ENCODE measurements at places on chromosomes 4 and X.

- DNase-seq: no peak
Observed at GRCh38 chr4:68082758-68083157, 46.9 kb downstream of the TMPRSS11F start.

GRCh38 chr4:178781779-178782178 is 1339.5 kb upstream of the AGA start:
- no peak for DNase-seq

DNA sequence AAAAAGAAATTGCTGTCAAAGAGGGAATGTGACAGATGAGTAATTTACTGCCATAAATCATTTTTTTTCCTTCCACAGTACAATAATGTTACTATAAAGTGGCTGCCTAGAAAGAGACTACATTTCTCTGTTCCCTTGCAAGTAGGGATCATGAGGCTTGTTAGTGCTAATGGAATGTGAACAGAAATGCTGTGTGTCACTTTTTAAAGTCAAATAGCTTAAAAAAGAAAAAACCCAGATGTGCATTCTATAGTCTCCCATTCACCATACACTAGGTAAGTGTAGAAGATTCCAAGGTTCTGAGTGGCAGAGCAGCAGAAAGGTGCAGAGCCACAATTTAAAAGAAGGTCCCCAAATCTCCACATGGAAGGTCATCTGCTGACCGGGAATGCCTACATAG is 328.4 kb downstream of the CAMK2D start:
- no peak for DNase-seq

GRCh38 chr4:151717314-151717713 is 43.5 kb downstream of the GATB start:
- no peak for DNase-seq

DNA sequence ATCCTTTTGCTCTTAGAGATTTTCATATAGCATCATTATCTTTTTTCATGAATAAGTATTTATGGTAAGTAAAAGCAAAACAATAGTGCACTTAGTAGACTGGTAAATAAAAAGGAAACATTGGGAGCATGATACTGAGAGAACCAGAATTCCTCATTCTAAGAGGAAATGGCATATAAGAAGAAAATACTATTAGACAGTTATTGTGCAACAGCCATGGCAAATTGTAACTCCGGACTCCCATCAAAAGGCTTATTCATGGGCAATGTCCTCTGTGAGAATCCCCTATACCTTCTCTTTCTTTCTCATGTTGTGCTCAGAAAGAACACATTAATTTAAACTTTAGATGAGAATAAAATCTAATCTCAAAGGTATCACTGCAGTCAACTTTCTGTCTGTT is 42.4 kb downstream of the SPATA18 start:
- DNase-seq: no peak

DNA sequence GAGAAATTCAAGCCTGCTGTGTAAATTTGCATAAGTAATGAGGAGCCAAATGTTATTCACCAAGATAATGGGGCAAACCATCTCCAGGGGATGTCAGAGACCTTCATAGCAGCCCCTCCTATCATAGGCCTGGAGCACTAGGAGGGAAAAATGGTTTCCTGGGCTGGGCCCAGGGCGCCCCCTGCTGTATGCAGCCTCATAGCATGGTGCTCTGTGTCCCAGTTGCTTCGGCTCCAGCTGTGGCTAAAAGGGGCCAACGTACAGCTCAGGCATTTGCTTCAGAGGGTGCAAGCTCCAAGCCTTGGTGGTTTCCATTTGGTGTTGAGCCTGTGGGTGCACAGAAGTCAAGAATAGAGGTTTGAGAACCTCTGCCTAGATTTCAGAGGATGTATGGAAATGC is 859.3 kb downstream of the RPA4 start:
- DNase-seq: no peak

DNA sequence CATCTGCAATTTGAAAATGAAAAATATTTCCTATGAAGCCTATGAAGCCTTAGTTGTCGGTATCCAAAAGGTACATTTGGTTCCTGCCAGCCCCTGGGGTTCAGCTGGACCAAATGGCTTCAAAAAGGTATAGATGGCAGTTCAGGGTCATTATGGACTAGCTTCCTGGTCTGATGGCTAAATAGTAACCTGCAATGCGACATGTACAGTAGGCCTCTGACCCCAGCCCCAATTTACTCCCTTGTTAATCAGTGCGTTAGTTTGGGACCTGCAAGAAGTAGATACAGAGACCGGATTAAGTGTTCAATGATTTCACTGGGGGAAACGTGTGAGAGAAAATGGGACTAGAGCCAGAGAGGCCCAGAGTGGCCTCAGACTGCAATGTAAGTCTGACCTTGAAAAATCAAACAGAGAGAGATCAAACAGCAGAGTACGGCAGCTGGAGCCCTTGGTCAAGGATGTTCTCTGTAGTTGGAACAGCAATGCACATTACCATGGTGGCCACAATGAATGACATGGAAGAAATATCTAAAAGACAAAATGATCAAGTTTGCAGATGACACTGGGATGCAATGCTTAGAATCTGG is 115.0 kb upstream of the MBNL3 start:
- no peak for DNase-seq

- DNase-seq: no peak
Observed at GRCh38 chrX:24692305-24692704, 1.4 kb upstream of the POLA1 start.

DNA sequence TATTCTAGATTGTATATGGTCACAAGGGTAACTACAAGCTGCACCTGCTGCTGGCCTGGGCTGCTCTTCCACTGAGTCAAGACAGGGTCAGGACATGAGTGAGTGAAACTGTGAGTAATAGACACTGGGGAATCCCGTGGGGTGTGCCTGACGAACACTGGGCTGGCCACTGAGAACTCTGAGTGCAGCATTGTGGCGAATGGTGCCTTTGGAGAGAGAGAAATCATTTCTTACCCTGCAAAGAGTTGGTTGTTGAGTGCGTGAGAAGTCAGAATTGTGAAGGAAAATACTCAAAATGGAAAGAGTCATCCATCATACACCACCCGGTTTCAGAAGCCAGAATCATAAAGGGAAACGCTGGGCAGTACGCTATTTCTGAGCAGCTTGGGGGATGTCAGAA is 43.1 kb upstream of the LSM6 start:
- DNase-seq: no peak

DNA sequence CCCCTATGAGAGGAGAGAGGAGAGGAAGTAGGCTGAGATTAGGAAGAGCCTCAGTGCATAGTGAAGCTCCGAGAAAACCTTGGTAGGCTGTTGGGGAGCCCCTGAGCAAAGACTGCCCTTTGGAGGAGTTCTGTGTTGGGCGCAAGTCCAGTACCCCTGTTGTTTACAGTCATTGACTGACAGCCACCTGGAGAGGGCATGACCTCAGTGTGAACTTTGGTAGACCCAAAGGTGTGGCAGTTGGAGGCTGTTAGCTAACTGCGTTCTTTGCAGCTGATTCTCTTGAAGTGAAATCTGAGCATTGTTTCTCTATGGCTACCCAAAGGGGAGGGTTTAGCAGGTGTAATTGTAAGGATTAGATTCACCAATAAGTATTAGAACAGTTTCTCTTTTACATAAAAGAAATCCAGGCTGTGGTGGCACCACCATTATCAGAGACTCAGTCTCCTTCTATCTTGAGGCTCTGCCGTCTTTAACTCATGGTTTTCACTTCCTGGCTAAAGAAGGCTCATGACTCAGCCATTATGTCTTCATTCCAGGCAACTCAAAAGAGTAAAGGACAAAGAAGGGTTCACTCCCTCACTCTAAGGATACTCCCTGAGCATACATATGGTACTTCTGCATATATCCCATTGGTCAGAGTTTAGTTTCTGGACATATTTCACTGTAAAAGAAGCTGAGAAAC is 33.4 kb downstream of the ANXA3 start:
- no peak for DNase-seq

- DNase-seq: no peak
Observed at GRCh38 chrX:113514906-113515305, 674.3 kb upstream of the AMOT start.

DNA sequence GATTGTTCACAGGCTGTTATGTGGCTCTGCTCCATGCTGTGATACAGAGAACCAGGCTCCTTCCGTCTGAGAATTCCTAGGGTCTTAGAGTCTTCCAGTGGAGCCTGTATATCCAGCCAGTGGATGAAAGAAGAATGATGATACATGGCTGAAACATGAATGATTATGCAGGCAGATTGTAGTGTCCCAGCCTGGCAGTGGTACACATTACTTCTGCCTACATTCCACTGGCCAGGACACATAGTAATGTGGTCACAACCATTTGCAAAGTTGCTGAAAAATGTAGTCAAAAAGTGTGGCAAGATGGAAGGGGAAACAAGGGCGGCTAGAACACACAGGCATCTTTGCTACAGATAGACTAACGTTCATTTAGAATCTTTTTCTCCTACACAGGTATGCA is 4.5 kb upstream of the GBA3 start:
- DNase-seq: no peak

DNA sequence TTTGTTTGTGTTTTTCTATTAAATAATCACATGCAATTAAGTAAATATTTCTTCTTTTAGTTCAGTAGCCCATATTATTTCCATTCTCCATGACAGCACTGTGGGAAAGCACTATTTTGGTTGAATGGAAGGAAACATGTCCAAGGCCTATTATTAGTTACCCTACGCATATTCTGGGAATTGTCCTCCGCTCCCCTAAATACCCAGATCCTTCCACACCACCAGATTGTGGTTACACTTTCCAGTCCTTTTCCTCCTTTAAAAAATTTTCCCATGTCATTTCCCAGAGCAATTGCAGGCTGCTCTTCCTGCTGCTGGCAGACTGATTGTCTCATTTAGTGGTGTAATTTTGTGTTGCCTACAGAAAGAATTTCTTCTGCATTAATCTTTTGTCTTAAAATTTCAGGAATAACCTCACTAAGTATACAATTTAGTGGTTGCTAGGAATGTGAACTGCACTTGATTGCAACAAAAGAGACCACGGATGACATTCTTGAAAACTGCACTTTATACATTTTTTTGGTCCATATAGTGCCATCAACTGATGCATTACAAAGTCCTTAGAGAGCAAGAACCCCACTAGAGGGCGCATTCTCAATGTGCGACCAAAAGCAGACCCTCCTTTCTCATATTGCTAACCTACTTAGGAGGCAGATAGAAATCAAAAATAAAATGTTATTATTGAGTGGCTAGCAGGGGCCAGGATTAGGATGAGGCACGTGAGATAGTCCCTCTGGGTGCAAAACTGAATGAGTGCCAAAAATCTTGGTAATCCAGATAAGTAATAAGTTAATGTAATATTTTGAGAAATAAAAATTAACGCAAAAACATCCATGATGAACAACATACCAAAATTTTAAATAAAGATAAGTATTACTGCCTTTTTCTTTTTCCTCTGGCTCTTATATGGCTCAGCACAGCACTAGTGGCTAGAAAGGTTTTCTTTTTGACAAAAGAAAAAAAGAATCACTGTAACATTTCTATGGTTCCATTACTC is 98.8 kb upstream of the IQCM start:
- no peak for DNase-seq

DNA sequence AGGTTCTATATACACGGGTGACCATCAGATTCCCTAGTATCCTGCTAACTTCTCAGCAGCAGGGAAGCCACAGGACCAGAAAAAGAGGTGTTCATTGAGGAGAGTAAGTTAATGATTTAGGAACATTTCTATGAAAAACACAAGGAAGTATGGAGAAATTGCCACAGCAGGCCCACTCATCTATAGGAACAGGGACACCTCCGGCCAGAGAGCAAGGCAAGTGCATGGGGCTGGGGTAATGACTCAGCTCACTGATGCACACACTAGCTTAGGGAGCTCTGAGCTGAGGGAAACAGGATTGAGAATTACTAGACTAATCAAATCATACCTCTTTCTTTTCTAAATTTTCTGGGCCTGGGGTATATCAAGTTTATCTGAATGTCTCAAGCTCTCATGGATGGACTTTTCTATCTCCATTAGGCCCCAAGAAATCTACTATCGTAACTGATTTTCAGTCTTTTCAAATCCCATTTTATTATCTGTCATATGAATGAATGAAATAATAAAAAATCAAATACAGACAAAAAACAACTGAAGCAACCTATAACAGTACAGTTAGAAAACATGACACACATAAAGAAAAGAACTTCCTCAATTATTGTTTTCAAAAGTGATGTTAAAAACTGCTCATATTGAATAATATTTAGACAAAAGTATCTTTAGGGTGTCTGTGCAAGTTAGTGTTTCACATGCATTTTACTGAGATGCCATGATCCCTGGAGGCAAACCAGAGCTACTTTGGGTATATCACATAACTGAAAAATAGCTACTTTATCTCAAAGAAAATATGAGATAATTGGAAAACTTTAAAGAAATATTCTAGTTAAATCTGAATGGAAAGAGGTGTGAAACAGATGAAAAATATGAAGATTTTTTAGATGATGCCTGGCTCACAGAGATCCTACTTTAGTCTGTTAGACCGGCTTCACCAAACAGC is 89.8 kb downstream of the FBXO8 start:
- no peak for DNase-seq

- DNase-seq: no peak
Observed at GRCh38 chr4:84568496-84568895, 14.4 kb upstream of the CDS1 start.

DNA sequence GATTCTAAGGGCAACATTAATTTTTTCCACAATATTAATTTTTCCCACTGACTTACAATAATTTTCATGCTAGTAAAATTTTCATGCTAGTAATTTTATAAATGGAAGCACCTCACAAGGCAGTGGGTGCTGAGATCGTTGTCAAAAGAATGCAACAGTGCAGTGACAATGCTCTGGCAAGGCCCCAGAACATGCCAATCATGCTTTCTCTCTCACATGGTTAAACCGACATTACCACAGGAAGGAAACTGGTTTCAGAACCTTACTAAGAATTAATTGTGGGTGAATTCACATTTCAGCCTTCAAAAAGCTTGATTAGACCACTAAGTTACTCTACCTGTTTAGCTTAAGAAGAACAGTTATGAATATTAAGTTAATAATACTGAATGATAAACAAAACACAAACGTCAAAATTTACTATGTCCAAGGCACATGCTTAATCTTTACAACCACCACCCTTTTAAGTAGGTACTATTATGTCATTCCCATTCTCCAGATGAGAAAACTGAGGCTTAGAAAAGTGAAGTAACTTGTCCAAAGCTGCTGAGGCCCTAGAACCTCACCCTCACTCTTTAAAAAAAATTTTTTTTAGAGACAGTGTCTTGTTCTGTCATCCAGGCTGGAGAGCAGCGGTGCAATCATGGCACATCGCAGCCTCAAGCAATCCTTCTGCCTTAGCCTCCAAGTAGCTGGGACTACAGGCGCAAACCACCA is 10.0 kb upstream of the OPHN1 start:
- no peak for DNase-seq

GRCh38 chr4:175509320-175509719 is 302.7 kb downstream of the GPM6A start:
- peak; percentile 20 for DNase-seq

DNA sequence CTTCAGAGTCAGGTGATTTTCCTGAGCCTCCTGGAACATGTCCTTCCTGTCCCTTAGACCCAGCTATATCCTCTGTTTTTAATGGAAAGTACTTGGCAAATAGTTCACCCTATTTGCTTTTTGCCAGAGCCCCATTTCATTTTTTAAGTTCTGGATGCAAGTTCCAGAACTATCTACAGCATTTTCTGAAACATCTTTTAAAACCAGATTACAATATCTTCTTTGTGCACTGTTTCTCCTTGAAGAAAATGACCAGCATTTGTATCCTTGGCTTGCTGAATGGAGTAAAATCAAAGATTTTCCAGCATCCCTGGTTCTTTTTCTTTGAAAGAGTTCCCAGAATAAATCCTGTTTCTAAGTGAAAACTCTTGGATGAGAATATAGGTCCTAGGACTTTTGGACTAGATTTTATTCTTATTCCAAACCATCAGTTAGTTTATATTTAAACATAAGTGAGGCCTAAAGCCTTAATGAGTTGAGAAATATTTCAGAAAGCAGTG is 224.3 kb downstream of the ANK2 start:
- DNase-seq: no peak

GRCh38 chrX:20374900-20375438 is 108.3 kb upstream of the RPS6KA3 start:
- DNase-seq: no peak
